ENCODE measurements at places on chromosomes 3 and 15. TPM values are rescaled to one million over a fixed set of nuclear protein-coding genes. Genes with fewer than 3 reads are reported as not detected.

CAND2 gene
- 1.8 TPM for total RNA-seq

DNA sequence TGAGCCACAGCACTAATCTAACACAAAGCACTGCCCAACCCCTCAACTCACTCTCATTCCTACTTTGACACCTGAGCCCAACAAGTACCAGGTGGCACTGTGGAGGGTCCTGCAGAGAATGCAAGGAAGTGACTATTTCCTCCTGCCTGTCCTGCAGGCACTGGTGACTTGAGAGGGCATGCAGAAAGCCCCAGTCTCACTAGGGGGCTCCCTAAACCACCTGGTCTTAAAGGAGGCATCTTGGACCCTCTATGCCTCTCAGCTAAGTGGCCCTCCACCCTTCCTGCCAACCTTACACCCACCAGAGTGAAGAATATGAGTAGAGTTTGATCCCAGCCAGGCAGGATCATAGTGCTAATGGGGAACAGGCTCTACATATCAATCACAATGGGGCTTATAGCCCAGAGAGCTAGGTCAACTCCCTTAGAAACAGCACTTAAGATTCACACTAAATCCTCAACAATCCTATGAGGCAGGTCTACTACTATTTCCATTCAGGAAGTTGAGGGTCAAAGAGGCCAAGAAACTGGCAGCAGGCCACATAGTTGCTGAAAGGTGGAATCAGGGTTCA lies 15.2 kb downstream of the TRAIP start:
- no peaks in the 10 kb centered on the region for H3K36me3 ChIP-seq
- H3K27me3 ChIP-seq, result no peaks in the 10 kb centered on the region
- no peak overlapping the region for H3K4me3 ChIP-seq
- DNase-seq, result no peak

GRCh38 chr3:168951368-168951767 lies 712.1 kb downstream of the MECOM start:
- no peaks in the 10 kb centered on the region for H3K4me1 ChIP-seq
- no peaks in the 10 kb centered on the region for H3K36me3 ChIP-seq
- DNase-seq, result no peak

DNA sequence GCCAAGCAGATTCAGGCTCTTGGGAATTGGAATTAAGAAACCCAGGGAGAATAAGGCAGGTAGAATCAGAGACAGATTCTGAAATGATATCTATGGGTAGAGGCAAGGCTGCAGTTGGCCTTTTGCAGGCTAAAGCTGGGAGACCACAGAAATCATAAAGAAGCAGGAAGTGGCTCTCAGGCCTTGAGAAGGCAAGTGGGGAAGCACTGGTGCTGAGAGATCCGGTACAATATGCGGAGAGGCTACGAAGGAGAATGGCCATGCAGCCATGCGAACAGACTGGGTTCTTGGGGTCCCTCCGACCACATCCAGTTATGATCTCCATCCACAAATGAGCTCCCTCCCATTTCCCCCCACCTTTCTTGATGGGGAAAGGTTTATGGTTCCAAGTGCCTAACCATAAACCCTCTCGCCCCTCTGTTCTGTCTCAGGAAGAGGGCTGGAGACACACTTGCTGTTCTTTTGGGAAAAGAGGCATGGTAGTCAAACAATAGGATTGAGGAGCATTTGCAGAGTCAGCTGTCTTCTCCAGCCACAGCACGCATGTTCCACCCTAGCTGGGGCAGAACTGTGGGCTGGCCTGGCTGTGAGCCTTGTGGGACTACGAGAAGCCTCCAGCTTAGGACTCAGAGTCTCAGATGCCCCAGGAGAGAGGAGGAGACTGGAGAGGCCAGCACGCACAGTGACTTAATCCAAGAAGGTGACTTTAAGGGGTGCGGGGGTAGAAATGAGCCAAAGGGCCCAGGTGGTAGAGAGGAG lies 99.6 kb downstream of the RPLP1 start:
- no peak overlapping the region for H3K27ac ChIP-seq
- H3K4me1 ChIP-seq, result no peaks in the 10 kb centered on the region
- no peak for DNase-seq
- no peak overlapping the region for H3K4me3 ChIP-seq
- H3K36me3 ChIP-seq, result no peaks in the 10 kb centered on the region
- H3K27me3 ChIP-seq, result no peaks in the 10 kb centered on the region

DNA sequence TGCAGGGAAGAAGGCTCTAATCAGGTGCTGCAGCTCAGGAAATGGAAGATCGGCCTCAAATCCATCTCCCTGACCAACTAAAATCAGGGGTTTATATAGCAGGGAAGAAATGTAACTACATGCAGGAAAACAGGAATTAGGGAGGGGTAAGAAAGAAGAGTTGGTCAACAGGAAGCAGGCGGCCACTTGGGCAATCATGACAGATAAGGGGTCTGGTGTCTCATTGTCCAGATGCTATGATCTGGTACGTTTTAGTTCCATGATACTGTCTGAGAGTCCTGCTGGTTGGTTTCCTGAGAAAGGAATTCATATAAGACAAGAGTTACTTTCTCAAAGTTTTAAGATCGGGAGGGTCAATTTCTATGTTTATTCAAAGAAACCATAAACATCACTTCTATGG lies 24.2 kb downstream of the KATNBL1 start:
- no peak overlapping the region for H3K4me3 ChIP-seq
- no peaks in the 10 kb centered on the region for H3K27me3 ChIP-seq
- DNase-seq, result no peak
- no peaks in the 10 kb centered on the region for H3K36me3 ChIP-seq
- no peak overlapping the region for H3K27ac ChIP-seq
- no peaks in the 10 kb centered on the region for H3K4me1 ChIP-seq

GRCh38 chr3:5898106-5898505 lies 710.6 kb downstream of the EDEM1 start:
- no peak for DNase-seq
- no peaks in the 10 kb centered on the region for H3K4me1 ChIP-seq
- no peak overlapping the region for H3K4me3 ChIP-seq
- no peaks in the 10 kb centered on the region for H3K27me3 ChIP-seq
- no peaks in the 10 kb centered on the region for H3K36me3 ChIP-seq

Data from breast epithelium (tissue), 4 donors.